ENCODE measurements at places on chromosomes 16 and 17.

DNA sequence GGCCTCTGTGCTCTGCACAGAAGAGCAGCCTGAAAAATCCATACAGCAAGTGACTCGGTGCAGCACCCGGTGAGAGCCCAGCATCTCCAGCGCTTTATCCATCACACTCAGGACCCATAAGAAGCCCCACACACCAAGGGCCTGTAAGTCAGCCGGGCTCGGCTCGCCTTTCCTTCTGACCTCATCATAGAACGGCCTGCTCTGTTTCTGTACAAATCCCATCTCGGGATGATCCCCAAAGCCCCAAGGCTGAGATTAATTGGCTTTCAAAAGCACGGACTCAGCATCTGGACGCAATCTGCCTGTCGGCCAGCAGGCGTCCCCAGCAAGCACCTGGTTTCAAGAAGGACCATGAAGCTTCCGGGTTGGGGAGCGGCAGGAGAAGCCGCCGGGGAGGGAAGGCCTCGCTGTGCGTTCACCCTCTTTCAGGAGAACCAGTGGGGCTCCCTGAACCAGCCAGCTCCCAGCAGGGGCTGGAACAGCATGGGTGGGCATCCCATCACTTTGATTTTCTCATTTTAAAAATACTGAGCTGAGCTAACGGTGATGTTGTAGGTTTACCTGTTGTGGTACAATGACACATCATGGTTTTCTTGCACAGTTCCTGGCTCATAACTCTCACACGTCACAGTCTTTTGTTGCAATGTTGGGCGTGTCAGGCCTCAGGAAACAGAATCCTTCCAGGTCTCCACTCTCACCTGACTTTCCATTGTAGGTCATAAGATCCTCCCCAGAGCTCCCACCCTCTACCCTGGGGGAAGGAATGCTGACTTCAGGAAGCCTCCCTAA, 6.7 kb downstream of the CCDC57 start:
- peak; percentile 88 for DNase-seq

GRCh38 chr17:76492989-76493501, 8.2 kb downstream of the RHBDF2 start:
- DNase-seq, result peak; percentile 70

DNA sequence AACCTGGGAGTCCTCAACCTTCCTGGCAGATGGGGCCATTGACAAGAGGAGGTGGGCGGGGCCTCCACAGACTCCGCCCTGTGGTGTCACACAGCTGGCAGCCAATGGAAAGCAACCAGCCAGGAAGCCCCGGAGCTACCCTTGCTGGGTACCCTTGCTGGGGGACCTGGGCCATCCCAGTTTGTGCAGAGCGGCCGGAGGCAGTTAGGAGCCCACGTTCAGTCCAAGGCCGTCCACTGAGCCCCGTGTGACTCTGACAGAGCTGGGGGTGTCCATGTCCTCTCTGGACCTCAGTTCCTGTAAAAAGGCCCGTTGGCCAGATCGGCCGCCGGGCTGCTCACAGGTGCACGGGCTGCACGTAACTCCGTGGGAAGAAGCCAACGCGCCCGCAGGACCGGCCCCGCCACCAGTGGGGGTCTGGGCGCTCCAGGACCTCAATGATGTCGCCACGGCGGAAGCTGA, 17.1 kb upstream of the FAM83G start:
- peak; percentile 50 for DNase-seq

DNA sequence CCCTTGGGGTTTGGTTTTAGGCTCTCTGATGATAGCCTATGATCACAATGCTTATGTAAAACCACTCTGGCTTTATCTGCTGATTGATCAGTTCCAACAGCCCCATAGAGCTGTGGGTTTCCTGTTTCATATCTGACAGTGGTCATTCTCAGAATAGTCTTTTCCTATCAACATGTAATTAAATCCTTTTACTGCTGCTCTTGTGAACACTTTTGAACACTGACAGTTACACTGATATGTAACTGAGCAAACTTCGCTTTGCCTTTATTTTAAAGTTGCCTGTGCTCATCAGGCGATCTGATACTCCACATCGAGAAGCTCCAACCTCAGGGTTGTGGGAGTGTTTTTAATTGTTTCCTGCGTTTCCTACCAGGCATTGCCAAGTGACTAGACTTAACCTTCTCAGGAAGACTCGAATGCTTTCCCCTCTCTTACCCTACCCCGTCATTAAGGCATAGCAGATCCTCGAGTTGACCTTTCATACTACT, 17.3 kb upstream of the CLEC18B start:
- DNase-seq, result peak; percentile 38

DNA sequence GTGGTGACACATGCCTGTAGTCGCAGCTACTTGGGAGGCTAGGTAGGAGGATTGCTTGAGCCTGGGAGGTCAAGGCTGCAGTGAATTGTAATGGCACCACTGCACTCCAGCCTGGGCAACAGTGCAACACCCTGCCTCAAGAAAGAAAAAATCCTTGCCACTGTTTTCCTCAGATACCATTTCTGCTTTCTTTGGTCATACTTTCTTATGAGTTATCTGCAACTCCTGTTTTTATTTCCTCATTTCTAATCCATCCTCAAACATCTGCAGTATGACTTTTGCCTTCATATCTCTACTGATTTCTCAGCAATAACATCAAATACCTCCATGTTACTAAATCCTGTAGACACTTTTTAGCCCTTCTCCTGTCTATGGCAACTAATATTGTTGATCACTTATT, 3.1 kb upstream of the AP2B1 start:
- no peak for DNase-seq

DNA sequence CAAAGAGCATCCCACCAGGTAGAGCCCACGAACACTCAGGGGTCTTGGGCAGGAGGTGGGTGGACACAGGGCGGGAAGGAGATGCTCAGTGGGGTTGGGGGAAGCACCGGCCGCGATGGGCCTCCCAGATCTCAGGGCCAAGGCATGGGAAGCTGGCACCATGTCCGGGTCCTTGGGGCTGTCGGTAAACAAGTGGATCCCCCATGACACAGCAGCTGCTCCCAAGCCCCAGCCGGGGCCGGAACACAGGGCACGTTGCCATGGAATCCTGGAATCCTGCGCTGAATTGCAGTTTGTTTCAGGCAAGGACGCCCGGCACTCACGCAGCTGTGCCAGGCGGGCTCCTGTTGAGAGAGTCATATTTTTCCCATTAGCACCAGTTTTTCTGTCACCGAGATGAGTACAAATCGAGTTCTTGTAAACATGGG, 23.0 kb upstream of the CHMP6 start:
- no peak for DNase-seq

GRCh38 chr17:77343031-77343800, 202.4 kb downstream of the SEC14L1 start:
- no peak for DNase-seq

- no peak for DNase-seq
Measured at GRCh38 chr17:49944273-49944870, 24.6 kb upstream of the DLX4 start.

DNA sequence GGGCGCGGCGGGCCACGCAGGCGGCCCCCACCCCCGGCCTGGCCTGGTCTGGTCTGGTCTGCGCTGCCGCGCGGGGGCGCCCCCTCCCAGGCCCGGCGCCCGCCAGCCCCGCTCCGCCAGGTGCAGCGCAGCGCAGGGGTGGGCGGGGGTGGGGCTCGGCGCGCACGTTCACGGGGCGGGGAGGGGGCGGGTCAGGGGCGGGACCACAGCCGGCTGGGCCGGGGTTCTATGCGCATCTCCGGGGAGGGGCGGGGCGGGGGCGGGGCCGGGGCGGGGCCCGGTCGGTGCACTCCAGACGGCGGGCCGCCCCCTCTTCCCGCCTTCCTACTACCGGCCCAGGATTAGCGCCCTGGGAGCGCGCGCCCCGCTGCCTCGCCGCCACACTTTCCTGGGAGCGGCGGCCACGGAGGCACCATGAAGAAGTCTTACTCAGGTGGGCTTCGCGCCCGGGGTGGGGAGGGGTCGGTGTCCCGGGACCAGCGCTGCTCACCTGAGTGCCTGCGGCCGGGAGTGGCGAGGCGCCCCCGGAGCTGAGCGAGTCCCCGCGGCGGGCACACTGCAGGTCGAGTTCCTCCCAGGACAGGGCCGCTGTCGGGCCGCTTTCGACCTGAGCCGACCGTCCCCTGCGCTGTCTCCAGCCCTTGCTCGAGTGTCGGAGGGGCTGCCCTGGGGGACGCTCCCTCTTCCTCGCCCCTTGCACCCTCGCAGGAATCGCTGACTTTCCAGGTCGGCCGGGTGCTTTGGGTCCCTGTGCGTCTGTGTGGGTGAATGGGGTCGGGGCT, 140.5 kb downstream of the SEC14L1 start:
- DNase-seq, result peak; percentile 69

DNA sequence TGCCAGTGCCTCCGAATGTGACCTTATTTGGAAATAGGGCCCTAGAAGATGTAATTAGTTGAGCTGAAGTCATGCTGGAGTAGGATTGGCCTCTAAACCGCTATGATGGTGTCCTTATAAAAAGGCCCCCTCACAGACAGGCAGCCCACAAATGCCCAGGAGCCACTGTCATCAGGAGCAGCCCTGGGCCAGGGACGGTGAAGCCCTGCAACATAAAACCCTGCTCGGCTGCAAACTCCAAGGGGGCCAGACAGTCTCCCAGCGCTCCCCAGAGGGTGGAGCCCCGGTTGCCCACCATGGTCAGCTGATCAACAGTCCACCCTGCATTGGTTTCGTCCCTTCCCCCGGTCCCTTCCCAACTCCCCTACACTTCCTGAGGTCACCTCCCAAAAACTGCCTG, 351.7 kb downstream of the FOXL1 start:
- no peak for DNase-seq

DNA sequence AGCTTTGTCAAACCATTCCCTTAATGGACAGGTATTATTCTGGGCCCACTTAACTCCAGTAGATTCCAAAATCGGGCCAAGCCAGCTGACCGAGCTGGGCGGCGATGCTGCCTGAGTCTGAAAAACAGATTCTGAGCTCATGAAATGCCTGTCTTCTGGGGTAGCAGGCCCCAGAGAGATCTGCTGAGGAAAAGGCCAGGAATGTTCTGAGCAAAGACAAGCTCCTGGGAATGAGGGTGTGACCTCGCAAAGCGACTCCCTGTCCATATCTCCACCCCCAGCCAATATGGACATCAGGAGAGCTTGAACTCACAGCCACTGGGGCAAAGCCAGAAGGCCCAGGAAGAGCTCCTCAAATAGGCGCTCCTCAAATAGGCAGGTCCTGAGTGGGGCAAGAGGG, 23.7 kb downstream of the ZNF423 start:
- DNase-seq, result no peak

- DNase-seq, result no peak
Measured at GRCh38 chr17:59378675-59379074, 47.2 kb downstream of the YPEL2 start.

- no peak for DNase-seq
Measured at GRCh38 chr17:59892251-59892923, 356 bp downstream of the TUBD1 start.
